Stimulated activated CD8-positive, alpha-beta memory T cell treated with anti-CD3 and anti-CD28 coated beads, Interleukin-4, amount 100 ng/mL, for 24 hours (primary cell): ENCODE measurements at places on chromosomes 7 and 10.

- no peak for DNase-seq
These were observed 541 bp upstream of the PFKFB3 start for GRCh38 chr10:6202098-6202683.

GRCh38 chr10:43259213-43259991 is 7.5 kb downstream of the RASGEF1A start:
- no peak for DNase-seq

DNA sequence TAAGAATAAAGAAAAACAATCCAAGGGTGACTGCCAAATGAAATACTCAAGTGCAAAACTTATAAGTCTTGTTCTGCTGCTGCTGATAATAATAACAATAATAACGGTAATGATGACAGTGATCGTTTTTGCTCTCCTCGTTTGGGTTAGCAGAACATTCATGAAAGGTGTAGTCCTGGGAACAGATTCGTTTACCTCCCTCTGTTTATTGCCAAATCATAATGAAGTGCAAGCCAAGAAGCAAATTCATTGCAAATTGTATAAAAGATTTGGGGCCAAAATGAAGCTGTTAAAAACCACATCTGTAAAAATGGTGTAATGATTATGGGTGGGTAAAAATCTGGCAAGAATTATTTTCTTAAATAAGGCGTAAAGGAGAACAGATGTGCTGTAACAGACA is 587.2 kb upstream of the MKI67 start:
- no peak for DNase-seq

DNA sequence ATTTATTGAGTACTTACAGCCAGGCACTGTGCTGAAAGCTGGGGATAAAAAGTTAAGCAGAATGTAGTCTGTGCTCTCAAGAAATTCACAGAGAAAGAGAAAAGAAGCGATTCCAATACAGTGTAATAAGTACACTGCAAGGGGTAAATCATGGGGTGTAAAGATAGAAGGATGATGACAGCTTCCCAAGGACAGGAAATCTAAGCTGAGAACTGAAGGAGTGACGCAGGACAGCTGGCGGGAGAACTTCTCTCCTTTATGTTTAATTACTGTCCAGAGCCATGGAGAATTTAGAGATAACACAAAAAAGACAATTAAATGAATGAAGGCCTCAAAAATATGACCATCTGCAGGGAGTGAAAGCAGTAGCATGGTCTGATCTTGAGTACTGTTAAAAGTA is 34.8 kb downstream of the C7orf33 start:
- no peak for DNase-seq

DNA sequence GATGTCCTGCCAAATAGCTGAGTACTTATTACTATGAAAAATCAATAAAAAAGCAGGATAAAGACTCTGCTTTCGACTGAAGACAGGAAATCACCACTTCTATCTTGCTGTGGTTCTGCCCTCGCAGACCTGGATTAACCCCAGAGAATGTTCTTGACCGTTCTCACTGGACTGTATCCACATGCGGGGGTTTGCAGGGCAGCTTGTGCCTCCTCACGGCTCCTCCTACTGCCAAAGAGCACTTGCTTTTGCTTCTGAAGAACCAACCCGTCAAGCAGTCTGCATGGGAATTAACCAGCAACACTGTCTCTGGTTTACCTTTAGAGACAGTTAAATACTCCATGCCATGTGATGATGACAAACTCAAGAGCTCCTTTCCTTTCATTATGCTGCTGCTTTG is 184.0 kb downstream of the GFRA1 start:
- DNase-seq: no peak

DNA sequence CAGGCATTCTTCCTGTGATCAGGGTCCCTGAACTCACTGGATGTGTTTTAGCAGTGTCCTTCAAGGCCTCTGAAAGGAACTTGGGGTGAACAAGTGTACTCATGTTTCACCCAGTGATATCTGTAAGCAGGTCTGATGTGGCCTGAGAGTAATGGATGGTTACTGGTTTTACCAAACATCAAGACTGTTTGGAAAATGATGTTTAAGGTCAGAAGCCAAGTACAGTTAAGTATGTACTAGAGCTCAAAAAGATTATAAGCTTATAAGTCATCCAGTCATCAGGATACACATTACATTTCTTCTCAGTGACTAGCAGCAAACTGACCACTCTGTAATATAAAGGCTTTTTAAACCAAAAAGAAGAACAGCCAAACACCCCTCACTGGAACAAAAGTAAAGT is 79.8 kb upstream of the PTN start:
- DNase-seq: no peak

DNA sequence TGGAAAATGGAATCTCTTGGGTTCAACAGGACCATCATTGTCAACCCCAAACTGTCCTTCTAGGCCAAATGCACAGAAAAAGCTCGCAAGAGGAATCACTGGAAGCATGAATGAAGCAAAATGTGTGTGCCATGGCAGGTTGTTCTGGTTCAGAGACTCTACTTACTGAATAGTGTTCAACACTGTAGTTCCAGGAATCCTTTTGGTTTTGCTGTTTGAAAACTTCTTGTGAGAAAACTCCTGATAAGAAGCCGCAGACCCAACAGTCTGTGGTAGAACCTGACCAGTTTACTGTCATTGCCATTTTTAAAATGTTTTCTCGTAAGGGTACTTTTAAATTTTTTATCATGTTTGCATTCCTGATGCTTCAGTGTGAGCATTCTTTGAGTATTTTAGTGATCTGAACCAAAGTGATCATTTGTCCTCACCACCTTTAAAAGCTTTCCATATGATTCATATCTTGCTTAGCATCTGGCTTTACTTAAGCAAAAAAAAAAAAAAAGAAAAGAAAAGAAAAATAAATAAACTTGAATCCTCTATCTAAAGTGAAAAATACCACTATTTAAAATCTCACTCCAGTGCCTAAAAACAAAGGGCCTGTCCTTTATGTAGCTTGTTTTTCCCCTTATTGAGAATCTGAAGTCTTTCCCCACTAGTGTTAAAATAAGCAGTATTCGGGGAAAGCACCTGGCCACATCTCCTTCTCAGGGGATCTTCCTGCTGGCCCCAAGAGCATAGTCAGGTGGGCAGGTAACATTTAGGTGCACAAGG is 92.4 kb downstream of the WNT2 start:
- no peak for DNase-seq

DNA sequence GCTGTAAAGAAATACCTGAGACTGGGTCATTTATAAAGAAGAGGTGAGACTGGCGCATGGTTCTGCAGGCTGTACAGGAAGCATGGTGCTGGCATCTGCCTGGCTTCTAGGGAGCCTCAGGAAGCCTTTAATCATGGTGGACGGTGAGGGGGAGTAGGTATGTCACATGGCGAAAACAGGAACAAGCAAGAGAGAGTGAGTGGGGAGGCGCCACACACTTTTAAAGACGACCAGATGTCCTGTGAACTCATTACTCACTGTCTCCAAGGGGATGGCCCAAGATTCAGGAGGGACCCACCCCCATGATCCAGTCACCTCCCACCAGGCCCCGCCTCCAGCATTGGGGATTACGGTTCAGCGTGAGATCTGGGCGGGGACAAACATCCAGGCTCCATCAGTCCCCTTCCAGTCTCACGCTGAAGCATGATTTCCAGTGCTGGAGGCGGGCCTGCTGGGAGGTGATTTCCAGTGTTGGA is 3.2 kb downstream of the ZNF316 start:
- DNase-seq: peak; percentile 30

DNA sequence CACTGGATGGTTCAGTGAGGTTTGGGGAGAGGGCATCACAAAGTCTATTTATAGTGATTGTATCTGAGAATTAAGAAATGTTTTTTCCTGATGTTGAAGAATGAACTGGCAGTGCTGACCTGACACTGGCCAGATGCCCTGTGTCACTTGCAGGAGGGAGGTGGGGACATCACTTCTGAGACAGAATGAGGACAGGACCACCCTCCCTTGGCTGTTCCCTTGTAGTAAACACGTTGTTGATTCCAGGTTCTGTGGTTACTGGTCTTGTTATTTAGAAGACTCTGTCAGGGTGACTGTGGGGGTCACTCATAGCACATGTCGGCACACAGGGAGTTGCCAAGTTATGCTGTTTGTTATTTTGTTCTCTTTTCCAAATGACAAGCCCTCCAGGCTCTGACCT is 126.4 kb downstream of the ADCY1 start:
- DNase-seq: no peak

DNA sequence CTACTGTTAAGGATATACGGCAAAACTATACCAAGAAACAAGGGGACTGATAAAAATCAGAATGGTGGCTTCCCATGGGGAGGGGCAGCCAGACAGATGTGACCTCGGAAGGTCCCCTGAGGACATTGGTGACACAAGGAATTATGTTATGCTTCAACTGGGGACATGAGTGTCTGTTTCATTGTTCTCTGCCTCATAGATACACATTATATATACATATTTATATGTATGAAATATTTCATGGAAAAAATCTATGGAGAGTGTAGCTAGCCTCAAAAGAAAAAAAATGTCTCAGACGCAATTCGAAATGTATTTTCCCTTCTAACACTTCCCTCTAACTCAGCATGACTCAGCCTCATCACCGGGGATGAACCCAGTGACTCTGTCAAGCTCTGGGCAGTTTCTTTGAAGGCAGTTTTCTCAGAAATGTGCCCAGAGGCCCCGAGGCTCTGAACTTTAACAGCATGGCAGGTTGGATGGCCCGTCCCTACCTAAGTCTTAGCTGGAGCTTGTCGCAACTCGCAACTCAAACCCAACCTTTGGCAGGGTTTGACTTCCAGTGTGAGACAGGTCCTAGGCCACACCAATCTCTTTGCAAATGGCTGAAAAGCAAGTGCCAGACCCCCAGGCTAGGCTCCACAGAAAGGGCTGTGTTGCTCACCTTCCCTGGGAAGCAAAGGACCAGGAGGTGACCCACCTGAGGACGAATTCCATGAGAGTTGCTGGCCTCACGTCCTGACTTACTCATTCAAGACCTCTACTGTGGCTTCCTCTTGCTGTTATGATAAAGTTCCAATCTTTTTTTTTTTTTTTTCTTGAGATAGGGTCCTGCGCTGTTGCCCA is 86.9 kb downstream of the CARD11 start:
- DNase-seq: peak; percentile 29

DNA sequence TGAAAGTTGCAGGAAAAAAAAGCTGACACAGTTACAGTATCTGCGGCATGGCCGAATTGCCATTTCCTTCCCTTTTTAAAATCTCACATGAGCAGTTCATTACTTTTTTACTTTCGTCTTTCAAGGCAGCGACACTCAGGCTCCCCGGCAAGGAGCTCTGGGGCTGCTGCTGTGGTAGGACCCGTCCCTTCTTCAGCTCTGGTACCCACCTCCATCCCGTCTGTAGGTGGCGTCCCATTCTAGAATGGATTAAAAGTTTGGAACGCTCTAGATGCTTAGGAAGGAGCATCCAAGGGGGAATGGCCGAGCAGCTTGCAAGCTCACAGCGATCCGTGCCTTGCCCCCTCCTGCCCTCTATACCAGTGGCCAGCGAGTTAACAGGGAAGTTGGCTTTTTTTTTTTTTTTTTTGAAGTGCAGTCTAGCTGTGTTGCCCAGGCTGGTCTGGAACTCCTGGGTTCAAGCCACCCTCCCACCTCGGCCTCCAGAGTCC is 22.8 kb upstream of the TTYH3 start:
- DNase-seq: no peak

- no peak for DNase-seq
These were observed 44.1 kb upstream of the SLC39A12 start for GRCh38 chr10:17907641-17908040.

- no peak for DNase-seq
These were observed 9.5 kb upstream of the TCERG1L start for GRCh38 chr10:131320860-131321604.

DNA sequence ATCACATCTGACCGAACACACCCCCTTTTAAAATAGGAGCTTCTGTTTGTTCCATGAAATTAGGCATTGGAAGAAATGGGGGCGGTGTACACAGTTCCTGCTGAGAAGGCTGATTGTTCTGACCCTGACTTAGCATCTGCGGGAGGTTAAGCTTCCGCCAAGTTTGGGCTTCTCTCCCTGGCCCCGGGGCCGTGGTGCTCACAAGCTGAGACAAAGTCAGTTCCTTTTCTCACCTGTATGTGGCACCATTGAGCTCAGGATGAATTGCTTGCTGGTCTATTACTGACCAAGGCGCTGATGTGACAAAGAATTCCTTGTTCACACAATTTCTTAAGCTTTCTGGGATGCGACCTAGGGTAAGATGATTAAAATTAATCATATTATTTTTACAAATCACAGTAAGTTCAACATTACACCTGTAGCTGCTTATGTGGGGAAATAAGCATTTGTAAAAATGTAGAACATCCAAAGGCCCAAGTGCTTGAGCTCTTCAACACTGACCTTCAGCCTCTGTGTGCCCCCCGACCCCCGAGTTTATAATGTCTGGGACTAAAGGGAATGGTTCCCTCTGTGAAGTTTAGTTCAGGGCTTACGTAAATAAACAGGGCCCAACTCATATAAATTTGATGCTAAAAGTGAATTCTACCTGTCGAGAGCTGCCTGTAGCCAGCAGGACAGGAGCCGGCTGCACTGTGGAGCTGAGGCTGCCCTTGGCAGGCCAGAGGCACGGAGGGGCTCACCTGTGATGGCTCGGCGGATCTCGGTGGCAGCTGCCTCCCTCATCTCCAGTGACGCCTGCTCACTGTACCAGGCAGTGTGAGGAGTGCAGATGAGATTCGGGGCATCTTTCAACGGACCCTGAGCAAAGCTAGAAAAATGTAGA is 50.8 kb downstream of the ZRANB1 start:
- no peak for DNase-seq

DNA sequence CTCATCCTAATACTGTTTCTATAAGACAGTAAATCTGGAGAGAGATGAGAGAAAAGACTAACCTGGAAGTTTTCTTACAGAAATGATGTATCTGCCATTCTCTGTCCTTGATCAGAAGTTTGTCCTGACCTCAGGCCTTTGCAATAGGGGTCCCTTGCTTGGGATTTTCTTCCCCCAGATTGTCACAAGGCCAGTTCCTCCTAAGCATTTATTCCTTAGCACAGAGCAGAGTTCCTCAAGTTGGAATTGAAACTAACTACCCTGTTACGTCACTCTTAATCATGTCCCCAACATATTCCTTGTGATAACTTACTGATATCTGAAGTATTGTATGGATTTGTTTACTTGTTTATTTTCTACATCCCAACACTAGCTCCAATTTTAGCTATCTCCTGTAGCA is 202.1 kb downstream of the COBL start:
- no peak for DNase-seq

- no peak for DNase-seq
These were observed 2.2 kb upstream of the LANCL2 start for GRCh38 chr7:55362927-55363326.

- DNase-seq: no peak
These were observed 110.8 kb downstream of the TPK1 start for GRCh38 chr7:144725070-144725469.

- no peak for DNase-seq
These were observed 82.0 kb downstream of the NEURL1 start for GRCh38 chr10:103575416-103576075.

DNA sequence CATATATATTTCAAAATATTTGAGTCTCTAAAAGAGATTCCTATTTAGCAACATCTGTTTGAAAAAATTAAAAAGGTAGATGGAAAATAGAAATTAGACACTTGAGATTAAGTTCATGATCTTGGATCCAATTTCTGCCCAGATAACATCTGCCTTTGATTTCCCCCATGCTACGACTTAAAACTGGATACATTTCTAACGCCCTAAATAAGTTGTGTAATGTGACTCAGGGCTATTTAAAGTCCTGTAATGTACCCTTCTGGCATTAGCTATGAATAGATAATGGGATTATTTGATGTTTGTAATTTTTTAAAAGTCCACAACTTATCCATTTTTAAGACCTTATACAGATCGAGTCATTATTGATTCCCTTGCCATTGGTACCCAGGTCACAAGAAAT is 23.4 kb downstream of the CFAP43 start:
- DNase-seq: no peak
